Stimulated activated naive CD4-positive, alpha-beta T cell treated with Interleukin-2 at 50 U/mL for 16 hours (primary cell): ENCODE measurements at places on chromosomes 5 and 9.

GRCh38 chr5:39469777-39470415 lies 45.1 kb upstream of the DAB2 start:
- no peak for DNase-seq

DNA sequence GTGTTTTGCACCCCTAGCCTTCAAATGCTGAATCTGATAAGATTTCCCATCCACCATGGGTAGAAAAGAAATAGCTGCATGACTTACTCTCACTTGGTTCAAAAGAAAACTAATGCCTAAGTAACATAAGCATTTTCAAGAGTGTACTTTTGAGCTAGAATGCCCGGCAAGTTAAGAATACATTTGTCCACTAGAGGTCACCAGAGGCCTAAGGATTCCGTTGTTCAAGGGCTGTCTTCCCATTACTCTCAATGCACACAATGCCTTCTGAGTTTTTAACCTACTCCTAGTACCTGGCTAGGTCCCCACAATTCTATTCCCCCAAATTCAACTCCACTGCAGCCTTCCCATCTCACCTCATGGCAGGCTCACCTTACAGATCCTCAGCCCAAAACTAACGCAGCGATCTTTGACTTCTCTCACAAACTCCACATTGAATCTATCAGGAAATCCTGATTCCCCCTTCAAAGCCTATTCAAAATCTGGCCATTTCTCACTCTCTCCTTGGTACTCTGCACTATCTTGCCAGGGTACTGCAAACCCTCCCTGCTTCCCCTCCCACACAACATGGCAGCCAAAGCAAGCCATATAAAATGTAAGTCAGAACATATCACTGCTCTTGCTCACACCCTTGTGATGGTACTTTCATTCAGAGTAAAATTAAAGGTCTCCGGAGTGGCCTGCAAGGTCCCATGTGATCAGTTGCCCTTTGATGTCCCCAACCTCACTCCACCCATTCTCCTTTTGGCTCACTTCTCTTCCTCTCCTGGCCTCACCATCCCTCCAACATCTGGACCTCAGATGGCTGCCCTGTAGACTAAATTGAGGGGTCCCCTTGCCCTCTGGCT lies 13.4 kb downstream of the OXCT1 start:
- DNase-seq = peak; percentile 21

- no peak for DNase-seq
These were observed 97.7 kb upstream of the ANKRD55 start for GRCh38 chr5:56330806-56331205.

DNA sequence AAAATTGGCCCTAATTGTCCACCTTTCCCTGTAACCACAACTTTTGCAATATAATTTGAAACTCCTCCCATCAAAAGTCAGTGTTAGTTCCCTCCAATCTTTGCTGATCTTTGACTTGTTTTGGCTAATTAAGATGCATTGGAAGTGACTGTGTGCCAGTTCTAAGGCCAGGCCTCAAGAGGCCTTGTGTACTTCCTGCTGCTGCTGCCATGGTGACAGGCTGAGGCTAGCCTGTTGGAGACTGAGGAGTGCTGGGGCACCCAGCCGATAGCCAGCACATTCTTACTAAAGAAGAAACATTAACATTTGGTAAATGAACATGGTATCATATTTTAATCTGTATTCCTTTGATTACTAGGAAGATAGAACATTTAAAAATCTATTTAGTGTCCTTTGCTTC lies 86.5 kb downstream of the SREK1 start:
- no peak for DNase-seq

DNA sequence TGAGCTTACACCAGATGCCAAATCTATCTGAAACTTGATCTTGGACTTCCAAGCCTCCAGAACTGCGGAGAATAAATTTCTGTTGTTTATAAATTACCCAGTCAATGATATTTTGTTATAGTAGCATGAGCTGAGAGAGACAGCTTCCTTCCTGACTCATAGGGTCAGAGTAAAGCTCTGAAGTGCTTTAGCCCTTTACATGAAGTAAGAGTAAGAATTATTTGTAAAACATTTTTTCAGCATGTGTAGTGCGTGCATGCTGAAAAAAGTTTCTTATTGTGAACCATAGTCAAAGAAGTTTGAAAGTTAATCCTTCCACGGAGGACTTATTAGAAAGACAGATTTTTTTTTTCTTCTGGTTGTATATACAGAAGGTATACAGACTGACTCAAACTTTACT lies 172.4 kb downstream of the DMRT2 start:
- DNase-seq = no peak

- DNase-seq = no peak
These were observed 453.4 kb upstream of the CTNND2 start for GRCh38 chr5:12357626-12358025.

DNA sequence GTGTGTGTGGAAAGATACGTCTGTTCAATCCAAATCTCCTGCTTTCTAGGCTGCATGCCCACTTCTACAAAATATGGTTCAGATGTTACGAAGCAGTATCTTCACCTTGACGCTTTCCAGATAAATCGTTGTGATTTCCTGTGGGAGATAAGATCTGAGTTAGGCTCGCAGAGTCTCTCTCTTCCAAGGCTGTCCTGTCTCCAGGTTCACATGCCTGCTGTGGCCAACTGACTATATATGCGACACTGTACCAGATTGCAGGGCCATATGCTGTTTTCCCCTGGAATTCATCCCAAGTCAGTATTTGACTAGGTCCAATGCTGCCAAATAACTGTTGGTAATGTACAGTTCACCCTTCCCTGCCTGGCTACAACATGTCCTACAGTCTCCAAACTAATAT lies 47.9 kb downstream of the TMEM252 start:
- no peak for DNase-seq

- DNase-seq = no peak
These were observed 229.7 kb downstream of the ICE1 start for GRCh38 chr5:5652181-5652580.

DNA sequence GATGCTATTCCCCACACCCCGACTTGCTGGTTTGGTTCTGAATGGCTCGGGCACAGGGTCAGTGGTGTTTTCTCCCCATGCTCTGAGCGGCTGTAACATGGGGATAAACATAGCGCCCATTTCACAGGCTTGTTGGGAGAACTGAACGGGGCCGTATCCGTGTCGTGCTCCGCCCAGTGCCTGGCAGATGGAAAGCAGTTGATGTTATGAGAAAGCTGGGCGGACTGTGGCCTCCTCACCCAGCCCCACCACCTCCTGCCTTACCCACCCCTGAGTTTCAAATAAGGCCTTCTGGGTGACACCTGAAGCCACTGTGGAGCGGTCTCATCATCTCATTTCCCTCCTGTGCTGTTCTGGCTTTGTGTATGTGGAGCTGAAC lies 14.5 kb downstream of the ORM2 start:
- DNase-seq = no peak

- DNase-seq = no peak
These were observed 13.7 kb upstream of the MTAP start for GRCh38 chr9:21788752-21789151.

DNA sequence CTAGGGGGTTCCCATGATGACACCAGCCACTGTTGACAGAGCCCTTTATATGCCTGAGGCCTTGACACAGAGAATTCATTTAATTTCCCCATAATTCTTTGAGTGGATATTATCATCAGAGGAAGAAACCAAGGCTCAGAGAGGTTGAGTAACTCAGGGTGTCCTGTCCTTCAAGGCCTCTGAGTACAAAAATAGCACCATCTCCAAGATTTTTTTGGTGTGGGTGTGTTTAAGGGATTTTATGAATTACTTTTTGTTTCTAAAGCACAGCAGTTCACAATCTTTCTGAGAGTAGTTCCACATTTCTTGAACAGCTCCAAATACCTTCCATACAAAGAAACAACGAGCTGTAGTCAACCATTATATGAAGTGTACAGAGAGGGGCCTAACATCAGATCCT lies 6.2 kb upstream of the GSN start:
- no peak for DNase-seq

- no peak for DNase-seq
These were observed 86.9 kb downstream of the PTPN3 start for GRCh38 chr9:109411069-109411761.

DNA sequence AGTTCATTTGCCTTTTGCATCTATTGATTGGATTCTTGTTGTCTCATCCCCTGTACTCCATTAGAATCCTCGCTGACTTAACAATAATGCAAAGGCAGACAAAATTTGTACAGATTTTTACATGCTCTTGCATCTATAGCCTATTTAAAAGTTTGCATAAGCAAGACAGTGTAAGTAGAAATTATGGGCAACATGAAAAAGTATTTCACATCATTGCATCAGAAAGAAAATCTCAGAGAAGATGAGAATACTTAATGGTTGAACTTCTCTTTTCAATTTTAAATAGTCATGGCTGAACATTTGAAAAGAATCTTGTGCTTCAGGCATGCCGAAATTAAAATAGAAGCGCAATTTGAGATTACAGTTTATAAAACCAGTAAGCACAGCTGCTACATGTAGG lies 226.4 kb downstream of the EFNA5 start:
- DNase-seq = no peak

DNA sequence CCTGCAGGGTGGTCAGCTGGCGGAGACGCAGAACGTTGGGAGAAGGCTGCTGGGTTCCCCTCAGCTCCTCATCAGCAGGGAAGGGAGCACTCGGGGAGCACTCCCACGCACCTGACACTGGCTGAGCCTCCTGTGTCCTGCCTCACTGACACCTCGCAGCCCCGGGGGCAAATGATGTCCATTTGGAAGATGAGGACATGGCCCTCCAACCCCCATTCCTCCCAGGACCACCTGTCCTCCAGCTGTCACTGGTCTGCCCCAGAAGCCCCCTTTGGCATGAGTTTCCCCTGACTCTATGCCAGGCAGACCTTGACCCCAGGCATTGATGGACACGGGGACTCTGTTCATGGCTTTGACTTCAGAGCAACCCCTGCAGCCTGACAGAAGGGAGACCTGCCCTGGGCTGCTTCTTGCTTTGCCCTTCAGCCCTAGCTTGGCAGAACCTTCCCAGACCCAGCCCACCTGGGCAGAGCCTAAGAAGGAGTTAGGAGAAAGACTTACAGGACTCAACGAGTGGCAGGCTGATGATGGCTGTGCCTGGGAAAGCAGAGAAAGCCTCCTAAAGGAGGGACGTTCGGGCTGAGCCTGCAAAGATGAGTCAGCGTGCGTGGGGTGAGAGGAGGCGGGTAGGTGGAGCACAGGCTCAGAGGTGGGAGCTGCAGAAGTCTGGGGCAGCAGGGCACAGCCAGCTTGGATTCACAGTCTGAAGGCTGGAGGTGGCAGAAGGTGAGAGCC lies 90.6 kb downstream of the LMX1B start:
- DNase-seq = peak; percentile 42

DNA sequence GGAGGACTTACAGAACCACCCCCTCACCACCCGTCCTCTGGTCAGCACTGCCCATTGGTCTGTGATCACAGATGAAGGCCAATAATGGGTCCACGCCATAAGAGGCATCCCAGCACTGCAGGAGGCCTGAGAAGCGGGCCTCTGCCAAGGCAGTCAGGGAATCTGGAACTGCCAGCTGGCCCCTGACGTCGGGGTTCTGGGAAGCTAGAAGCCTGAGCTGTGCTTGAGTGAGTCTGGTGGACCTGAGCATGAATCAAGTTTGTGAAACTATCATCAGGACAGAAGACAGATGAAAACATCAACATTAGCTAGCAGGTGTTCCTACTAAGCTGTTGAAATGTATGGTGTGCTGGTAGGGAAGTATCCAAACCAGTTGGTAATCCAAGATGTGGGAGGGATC lies 7.8 kb downstream of the ANGPTL2 start:
- DNase-seq = no peak

DNA sequence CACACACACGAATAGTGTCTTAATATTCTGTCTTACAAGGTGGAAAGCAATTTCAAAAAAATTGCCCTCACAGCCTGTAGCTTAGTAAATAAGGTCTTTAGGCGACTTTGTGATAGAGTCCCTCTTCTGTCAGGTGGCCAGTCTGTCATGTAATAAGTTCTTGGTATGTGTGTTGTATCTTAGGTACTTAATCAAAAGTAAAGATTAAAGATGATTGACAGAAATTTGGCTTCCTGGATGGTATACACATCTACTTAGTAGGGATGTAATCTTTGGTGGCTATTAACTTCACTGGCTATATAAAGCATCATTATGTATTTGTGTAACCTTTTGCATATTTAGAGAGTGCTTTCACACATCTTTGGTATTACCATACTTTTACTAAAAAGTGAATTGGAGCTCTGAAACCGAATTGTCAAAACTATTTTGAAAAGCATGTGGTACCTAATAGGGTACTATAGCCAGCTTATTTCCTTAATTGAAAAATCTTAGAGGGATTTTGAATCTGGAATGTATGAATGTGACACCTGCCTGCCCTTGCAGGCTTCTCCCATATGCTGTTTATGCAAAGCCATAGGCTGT lies 3.4 kb downstream of the G3BP1 start:
- DNase-seq = no peak

DNA sequence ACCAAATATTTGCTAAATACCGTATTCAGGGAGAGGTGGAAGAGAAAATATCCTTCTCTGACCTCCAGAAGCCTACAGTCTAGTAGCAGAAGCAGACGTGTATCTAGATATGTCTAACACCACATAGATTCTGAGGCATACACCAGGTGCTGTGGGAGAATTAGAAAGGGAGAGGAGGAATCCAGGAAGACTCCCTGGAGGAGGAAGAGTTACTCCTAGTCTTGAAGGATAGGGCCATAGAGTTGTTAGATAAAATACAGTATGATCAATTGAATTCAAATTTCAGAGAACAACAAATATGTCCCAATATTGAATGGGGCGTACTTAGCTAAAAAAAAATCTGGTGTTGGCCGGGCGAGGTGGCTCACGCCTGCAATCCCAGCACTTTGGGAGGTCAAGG lies 58.7 kb downstream of the TMOD1 start:
- no peak for DNase-seq

GRCh38 chr9:131402738-131403492 lies 9.0 kb downstream of the PRRC2B start:
- DNase-seq = no peak

DNA sequence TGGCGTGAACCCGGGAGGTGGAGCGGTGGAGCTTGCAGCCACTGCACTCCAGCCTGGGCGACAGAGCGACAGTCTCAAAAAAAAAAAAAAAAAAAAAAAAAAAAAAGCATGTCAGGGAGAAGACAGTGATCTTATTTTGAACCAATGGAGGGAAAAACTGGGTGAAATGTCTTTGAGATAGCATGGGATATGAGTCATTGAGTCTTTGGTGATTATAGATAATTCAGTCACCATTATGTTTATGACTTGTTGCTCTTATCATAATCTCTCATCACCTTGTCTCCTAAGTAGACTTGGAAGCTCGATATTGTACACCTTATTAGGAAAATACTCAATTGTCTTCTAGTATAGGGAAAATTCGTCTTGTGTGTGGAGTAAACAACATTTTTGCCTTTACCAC lies 55.1 kb upstream of the KDM4C start:
- DNase-seq = no peak

GRCh38 chr9:34796924-34797323 lies 87.0 kb upstream of the CCL21 start:
- no peak for DNase-seq
